Stimulated activated CD4-positive, alpha-beta T cell treated with anti-CD3 and anti-CD28 coated beads, Interleukin-4, amount 100 ng/mL, for 48 hours (primary cell): ENCODE measurements at places on chromosomes 13 and 19.

DNA sequence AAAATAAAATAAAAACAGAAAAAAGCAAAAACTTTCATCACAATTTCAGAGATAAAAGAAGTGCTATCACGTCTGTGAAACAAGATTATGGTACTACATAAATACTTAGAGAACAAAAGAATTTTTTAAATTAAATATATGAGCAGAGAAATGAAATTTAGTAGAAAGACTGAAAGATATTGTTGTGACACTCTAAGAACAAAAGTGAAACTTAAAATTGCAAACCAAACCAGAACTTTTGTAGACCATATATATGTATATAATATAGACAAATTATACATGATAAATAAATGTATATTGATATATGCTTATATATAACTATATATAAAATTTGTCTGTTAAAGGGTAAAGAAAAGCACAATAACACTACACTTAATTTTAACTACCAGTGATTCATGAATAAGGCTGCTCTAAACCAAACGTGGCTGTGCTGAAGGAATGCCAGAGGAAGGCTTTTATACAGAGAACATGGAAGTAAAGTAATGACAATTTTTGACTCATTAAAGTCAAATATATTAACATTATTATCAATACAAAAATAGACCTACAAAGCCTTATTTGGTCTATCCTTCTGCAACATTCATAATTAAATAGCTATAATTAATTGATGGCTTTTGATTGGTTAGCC, 1516.7 kb upstream of the PCDH20 start:
- no peak for DNase-seq

GRCh38 chr13:52454459-52454819, 839 bp upstream of the CKAP2 start:
- no peak for DNase-seq

- no peak for DNase-seq
Observed at GRCh38 chr13:28655561-28655960, 3.4 kb upstream of the POMP start.

GRCh38 chr13:21934284-21934683, 263.4 kb downstream of the FGF9 start:
- no peak for DNase-seq

- no peak for DNase-seq
Observed at GRCh38 chr13:75512253-75512652, 25.4 kb downstream of the COMMD6 start.

DNA sequence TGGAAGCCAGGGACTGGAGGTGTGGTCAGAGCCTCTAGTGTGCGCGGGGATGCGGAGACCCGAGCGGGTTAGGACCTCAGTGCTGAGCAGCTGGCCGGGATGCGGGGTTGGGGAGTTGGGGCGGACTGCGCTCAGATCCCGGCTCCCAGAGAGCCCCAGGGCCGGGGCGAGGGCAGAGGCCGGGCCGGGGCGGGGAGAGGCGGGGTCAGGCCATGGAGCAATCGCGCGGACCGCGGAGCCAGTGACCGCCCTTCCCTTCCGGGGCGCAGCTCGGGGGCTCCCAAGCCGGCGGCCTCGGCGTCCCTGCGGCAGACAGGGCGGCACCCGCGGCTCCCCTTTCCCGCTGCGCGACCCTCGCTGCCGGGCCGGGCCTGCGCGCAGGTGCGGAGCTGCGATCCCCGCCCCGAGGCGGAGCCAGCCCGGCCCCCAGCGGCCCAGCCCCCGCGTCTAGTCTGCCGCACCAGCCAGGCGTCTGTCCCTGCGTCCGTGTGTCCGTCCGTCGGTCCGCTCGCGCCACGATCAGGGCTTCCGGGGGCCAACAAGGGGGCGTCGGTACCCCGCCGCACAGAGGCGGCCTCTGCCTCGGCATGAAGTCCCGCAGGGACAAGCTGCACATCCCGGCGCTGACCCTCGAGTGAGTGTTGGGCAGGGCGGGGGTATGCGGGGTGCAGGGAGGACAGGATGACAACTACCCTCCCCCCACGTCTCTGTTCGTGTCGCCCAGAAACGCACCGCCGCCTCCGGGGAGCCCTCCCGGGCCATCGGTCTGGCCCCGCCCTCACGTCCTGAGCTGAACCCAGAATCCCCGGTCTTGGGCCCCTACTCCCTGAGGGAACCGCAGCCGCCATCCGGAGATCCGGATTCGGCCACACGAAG, 12.4 kb downstream of the MAST3 start:
- DNase-seq = no peak

DNA sequence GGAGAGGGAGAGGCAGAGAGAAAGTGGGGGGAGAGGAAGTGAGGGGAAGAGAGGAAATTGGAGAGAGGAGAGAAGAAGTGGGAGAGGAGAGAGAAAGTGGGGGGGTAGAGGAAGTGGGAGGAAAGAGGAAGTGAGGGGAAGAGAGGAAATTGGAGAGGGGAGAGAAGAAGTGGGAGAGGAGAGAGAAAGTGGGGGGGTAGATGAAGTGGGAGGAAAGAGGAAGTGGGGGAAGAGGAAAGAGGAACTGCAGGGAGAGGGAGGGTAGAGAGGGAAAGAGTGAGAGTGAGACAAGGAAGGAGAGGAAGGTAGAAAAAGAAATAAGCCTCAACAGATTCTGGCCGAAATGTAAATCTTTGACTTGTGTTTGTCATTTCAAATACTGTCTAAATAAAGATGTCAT, 146.6 kb downstream of the KLF12 start:
- DNase-seq = no peak

DNA sequence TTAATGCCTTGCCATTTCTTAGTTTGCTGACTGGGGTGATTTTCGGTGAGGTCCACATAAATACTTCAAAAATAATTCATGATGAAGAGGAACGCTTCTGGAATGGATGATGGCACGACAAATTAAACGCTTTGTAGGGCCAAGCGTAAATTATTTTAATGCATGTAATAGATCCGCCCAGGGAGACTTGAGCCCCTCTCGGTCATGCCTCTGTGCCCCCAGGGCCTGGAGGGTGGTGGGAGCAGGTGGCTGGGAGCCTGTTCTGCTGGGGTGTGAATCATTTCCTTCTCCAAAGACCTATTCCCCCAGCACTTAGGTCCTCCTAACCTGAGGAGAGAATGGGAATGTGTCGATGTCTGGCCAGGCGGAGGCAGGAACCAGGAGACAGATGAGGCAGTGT, 350.6 kb downstream of the ZNF536 start:
- DNase-seq = no peak

DNA sequence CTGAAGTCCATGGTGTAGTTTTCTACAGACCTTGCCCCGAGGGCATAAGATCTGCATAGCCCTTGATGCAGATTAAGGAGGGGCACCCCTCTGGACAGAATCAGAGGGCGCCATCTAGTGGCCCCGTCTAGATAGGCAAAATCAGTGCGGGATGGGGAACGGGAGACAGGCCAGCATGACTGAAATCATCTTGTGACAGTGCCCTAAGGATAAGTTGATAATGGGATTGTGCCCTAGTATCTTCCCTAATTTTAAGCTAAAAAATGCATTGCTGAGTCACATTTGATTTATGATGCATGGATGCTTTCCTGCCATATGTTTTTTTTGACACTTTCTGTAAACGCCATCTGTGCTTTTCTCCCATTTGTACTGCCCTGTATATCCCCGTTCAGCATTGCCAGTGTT, 19.0 kb upstream of the GPI start:
- DNase-seq = peak; percentile 68

GRCh38 chr13:40102854-40103253, 447.4 kb downstream of the COG6 start:
- peak; percentile 93 for DNase-seq

DNA sequence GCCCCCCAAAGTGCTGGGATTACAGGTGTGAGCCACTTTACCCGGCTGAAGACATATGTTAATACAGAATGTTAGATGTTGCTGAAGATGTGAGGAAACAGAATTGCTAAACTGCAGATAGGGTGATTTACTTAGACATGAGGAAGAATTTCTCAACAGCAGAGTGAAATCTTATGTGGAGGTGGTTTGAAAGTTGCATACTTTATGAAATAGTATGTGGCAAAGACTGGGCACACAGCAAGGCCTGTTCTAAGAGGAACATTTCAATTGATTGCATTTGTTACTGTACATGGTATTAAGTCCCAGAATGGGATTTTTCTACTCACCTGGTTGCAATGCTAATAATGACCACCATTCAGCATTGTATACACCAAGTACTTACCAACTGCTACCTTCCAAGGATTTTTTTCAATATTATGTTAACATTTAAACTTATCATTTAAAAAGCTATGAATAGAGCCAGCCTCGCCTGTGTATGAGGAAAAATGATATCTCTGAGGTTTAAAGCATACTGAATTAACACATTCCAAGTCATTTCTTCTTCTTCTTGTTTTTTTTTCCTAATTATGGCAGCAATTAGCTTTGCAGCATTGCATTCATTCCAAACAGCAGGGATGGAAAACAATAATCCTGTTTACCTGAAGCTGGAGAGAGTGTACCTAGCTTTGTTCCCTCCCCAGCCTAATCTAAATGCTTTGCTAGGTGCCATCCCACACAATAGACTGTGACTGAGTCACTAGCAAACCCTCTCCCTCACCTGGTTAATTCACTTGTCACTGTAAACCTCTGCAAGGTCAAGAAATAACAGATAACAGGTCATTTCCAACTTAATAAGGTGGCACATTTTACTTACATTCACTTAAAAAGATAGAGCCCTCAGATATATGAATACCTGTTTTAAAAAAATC, 19.4 kb upstream of the KLF5 start:
- no peak for DNase-seq

- no peak for DNase-seq
Observed at GRCh38 chr13:80823472-80823871, 482.5 kb upstream of the SPRY2 start.
